Natural killer cell (primary cell): ENCODE measurements at places on chromosomes 13 and 19.
A peak's percentile ranks its signal among the peaks of the same experiment; 100 is the strongest.

- DNase-seq, result no peak
Measured at GRCh38 chr13:21338639-21339278, 120.3 kb downstream of the ZDHHC20 start.

GRCh38 chr13:113518076-113518803 lies 27.7 kb upstream of the DCUN1D2 start:
- DNase-seq, result peak; percentile 12

- DNase-seq, result no peak
Measured at GRCh38 chr13:76293346-76293745, 592.9 kb downstream of the KCTD12 start.

- DNase-seq, result no peak
Measured at GRCh38 chr13:50550151-50550550, 293.3 kb downstream of the DLEU7 start.

DNA sequence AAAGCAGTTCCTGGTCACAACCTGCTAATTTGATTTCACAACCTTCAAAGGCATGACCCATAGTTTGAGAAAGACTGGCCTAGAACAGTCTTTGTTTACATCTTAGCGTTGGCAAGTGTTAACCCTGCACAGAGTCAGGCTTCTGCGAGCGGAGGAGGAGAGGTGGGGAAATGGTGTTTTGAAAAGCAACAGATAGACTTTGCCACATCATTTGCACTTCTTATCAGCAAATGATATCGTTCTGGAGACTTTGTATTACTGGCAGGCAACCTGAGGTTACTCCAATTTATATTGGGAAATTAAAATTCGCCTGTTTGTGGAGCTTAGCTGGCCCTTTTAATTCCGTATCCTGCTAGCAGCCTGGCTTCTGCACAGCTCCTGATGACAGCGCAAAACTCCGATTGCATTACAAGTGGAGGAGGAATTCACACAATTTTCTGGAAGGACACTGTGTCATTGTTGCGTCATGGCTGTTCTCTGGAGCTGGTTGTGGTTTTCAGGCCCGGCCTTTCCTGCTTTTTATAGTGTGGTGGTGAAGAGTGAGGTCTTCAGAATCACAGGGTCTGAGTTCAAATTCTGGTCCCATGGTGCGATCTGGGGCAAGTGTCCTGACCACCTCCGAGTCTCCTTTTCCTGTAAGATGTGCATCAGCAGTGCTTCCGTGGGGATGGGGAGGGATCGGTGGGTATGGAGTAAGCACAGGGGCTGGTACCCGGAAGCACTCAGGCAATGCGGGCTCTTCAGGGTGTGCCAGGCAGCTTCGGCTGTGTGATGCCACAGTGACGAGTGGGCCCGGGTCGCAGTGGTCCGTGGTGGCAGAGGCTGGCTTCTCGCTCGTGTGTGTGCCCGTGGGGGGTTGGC lies 49.1 kb upstream of the EHD2 start:
- no peak for DNase-seq

GRCh38 chr13:98157188-98157587 lies 14.3 kb downstream of the FARP1 start:
- no peak for DNase-seq

DNA sequence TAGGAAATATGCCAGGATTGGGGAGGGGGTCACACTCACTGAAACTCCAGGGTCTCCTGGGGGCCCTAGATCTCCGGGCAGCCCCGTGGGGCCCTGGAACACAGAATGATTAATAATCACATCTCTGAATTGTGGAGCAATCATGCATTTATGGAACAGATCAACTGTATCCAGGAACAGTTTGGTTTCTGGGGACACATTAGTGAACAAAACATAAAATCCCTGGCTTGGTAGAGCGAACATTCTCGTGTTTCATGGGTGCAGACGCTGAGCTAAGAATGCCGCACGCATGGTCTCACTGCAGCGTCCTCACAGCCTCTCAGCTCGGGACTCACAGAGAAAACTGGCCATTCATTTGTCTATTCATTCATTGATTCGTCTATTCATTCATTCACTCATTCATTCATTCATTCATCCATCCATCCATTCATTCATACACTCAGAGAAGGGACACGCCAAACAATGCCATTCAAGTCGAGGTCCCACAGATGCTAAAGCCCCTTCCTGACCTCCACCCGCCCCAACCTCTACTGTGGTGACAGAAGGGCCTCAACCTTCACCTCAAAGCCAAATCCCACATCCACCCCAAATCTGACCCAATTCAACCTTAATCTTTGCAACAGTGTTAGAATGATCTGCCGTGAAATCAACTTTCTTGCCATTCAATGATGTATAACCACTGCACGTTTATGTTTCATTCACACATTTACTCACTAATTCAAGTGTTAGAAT lies 35.0 kb upstream of the OLFM2 start:
- DNase-seq, result no peak

DNA sequence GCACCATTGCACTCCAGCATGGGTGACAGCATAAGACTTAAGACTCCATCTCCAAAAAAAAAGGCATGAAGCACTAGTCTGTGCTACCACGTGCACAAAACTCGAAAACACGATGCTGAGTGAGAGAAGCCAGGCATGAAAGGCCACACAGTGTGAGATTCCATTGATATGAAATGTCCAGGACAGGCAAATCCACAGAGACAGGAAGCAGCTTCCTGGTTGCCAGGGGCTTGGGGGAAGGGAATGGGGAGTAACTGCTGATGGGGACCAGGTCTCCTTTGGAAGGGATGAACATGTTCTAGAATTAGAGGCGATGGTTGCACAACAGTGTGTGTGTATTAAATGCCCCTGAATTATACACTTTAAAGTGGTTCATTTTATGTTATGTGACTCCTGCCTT lies 15.9 kb upstream of the JUND start:
- no peak for DNase-seq

GRCh38 chr13:40961214-40961613 lies 57.9 kb downstream of the ELF1 start:
- DNase-seq, result no peak

GRCh38 chr19:48340995-48341394 lies 15.6 kb downstream of the EMP3 start:
- no peak for DNase-seq

DNA sequence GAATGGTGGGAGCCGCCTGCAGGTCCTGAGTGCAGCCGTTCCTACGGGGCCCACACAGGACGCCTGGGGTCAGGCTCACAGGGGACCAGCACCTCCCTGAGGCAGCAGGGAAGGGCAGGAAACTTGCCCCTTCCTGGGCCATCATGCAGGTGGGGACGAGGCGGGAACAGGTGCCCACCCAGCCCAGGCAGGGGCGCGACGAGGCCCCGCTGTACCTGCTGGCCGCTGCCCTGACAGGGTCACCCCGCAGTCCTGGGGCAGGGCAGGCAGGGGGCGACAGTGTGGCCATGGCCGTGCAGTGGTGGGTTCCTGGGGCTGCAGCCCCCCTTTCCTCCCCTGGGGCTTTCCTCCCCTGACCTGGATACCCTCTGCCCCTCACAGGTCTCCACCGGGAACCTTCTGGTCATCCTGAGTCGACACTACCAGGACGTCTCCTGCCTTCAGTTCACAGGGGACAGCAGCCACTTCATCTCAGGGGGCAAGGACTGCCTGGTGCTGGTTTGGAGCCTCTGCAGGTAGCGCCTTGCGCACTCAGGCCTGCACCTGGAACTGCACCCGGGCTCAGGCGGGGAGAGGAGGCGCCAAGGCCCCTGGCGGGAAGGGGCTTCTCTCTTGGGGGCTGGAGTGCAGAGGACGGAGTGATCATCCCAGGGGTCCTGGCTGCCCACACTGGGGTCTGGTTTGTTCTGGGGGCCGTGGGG lies 5.4 kb downstream of the WDR18 start:
- DNase-seq, result peak; percentile 20

- DNase-seq, result peak; percentile 27
Measured at GRCh38 chr13:102609696-102610095, 12.9 kb downstream of the TPP2 start.

DNA sequence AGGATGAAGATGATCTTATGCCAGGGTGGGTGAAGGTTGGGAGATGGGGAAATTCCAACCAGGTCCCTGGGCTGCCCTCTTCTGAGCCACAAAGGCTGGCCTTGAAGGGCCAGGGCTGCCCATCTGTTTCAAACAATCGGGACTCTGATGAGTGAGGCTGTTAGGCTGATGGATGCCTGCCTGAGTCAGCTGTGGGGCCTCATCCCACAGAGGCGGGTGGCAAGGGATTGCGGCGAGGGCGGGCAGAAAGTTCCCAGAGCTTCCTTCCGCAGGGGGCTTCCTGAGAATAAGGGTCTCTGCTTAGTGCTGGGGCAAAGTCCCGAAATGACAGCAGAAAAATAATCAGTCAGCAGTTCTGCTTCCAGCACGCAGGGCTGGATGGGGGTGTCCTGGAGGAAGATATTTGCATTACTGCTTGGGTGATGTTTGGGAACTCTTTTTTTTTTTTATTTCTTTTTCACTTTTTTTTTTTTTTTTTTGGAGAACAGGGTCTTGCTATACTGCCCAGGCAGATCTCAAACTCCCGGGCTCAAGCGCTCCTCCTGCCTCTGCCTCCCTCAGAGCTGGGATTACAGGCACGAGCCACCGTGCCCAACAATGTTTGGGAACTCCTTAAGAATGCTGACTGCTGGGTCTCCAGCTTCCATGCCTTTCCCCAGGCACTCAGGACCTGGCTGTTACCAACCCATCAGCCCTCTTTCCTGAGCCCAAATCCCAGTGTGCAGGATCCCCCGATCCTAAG lies 14.1 kb downstream of the SH3GL1 start:
- DNase-seq, result no peak
